ENCODE measurements at places on chromosomes 5 and 9.

- DNase-seq = no peak
These were observed 5.7 kb downstream of the SHB start for GRCh38 chr9:38063363-38063707.

GRCh38 chr5:9125852-9126251, 420.0 kb downstream of the SEMA5A start:
- no peak for DNase-seq

DNA sequence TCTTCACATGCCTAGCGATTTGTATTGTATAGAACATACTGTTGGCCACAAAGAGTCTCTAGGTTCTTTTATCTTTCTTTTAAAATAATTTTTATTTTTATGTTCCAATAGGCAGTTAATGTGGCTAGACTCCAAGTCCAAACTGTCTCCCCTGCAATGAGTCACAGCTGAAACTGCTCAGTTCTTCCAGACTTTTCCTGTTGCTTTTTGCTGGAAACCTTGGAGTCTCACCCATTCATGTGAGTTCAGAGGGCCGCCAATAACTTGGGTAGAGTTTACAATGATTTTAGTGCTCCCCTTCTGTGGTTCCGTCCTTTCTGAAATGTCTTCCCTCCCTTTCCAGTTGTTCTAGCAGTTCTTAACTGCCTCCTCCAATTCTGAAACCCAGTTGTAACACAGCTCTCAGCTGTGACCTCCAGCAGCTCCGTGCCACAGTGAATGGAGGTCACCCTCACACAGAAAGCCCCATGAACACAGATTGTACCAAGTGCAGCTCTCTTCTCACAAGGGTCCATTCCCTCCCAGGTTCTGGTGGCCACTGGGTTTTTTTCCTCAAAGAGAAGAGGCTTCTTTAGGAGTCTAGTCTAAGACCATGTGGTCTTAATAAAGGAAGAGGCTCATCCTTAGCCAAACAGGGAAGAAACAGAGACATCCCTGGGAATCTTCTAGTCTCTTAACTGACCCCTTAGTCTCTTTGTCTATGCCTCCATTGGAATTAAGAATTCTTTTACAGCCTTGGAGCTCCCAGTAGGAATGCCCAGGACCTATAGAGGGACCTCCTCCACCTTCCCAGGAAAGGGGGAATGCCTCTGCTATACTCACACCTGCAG, 198.5 kb downstream of the SPOCK1 start:
- no peak for DNase-seq

- no peak for DNase-seq
These were observed 442 bp downstream of the ZNF510 start for GRCh38 chr9:96777426-96777864.

- no peak for DNase-seq
These were observed 76.3 kb upstream of the TNFSF8 start for GRCh38 chr9:115006660-115007059.

GRCh38 chr5:59066367-59067163, 483.7 kb downstream of the RAB3C start:
- DNase-seq = no peak

GRCh38 chr5:172531704-172532026, 77.3 kb upstream of the SH3PXD2B start:
- no peak for DNase-seq

DNA sequence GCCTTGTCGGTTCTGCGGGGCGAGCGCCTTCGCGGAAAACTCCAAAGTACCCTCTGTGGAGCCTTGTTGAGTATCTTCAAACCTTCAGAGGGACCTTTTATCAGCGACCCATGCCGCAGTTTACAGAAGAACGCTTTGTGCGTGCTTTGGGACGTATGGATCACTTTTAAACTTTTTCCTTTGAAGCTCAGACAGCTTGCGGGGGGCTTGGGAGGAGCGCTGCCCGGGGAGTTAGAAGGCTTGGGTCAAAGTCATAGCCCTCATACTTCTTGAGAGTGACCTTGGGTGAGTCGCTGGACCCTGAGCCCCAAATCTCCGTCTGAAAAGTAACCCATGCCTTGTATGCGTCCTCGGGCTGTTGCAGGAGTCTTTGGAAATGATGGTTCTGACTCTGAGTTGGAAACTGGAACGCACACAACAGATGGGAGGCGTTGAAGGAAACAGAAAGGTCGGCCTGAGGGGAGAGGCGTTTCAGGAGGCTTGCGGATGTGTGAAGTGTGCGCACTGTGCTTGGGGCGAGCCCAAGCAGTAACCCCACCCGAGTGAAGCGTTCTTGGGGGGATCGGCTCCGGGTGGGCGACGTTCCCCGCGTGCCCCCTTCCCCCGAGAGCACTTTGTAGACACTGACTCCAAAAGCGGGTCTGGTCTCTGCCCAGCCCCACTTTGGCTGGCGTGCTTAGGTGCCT, 661 bp upstream of the SLC25A51 start:
- no peak for DNase-seq

GRCh38 chr5:78805474-78806124, 157.0 kb upstream of the LHFPL2 start:
- no peak for DNase-seq

GRCh38 chr9:115951977-115952376, 201.6 kb upstream of the PAPPA start:
- no peak for DNase-seq

All from brain pericyte (primary cell).